Stimulated activated CD8-positive, alpha-beta memory T cell treated with anti-CD3 and anti-CD28 coated beads, Interleukin-7, amount 100 ng/mL, for 24 hours (primary cell): ENCODE measurements at places on chromosomes 5 and 9.

DNA sequence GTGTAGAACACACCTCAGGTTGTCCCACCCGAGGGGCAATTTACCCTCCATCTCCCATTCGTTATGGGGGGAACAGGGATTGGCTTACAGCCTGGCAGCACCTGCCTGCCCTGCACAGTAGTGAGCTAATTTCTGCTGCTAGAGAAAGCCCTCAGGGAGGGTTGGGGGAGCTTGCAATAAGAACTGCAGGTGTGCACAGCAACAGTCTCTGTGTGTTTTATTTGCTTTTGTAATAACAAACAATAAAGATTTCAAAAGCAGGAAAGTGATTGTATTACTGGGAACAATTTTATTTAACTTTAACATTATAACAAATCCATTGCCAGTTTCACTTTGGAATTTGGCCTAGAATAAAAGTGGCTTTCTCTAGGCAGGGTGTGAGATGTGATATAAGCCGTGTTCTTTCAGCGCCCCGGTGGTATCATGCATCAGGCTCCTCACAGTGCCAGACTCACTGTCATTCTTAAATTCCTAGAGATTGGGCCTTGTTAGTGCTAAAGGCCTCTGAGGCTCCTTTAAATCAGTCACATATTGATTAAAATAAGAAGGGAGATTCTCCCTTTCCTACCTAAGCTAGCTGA lies 81.1 kb downstream of the RMI1 start:
- DNase-seq: no peak

DNA sequence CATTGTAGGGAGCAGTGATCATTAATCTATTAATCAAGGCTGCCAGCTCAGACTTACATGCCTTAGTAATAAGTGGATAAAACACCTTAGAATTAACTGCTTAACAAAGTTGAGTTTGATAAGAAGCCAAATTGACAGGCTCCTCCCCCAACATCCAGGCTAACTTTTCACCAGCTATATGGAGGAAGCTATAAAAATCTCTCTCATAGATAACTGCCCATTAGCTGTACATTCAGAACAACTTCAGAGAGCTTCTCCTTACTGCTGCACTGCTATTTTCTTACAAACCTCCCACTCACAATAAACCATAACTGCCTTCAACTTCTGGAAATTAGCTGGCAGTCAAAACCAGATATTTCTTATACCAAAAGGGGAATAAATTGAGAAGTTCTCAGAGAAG lies 364.1 kb downstream of the PRELID2 start:
- DNase-seq: no peak

- no peak for DNase-seq
Observed at GRCh38 chr5:675111-675870, 17.9 kb downstream of the TPPP start.

DNA sequence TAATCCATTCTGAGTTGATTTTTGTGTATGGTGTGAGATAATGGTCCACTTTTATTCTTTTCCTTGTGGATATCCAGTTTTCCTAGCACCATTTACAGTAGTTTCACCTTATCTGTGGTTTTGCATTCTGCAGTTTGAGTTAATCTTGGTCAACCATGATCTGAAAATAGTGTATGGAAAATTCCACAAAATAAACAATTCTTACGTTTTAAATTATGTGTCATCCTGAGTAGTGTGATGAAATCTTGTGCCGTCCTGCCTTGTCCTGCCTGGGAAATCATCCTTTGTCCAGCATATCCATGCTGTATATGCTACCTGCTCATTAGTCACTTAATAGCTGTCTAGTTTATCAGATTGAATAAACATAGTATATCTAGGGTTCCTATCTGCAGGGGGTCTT lies 42.1 kb downstream of the CDC42SE2 start:
- DNase-seq: no peak

DNA sequence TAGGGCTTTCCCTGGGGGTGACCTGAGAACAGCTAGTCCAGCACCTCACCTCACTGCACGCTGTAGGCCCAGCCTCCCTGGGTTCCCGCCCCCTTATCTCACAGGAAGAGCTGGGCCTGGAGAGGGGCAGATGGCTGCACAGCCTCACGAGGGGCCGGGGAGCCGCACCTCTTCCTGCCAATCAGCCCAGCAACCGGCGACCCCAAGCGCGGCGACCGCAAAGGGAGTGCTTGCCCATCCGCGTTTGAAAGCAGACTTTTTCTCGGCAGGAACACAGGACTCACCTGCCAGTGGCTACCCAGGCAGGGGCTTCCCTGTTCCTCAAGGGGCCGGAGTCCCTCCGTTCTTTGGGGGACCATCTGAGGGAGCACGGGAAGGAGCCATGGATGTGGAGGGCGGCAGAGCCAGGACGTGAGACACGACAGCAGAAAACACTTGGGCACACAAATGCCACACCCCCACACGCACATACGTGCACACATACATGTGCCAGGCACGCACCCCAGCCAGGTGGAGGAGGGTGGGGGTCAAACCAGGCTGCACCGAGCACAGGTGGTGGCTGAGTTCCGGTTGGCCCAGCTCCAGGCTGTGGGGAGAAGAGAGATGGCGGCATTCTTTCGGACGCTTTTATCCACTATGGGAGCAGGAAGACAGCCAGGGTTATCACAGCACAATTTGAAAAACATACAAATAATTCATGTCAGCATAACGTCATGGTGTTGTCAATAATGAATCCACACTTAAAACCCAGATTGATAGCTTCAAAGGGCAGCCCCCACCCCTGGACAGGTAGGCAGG lies 11.3 kb downstream of the TMEM250 start:
- DNase-seq: no peak

GRCh38 chr9:124370896-124371582 lies 44.2 kb downstream of the PSMB7 start:
- DNase-seq: no peak

DNA sequence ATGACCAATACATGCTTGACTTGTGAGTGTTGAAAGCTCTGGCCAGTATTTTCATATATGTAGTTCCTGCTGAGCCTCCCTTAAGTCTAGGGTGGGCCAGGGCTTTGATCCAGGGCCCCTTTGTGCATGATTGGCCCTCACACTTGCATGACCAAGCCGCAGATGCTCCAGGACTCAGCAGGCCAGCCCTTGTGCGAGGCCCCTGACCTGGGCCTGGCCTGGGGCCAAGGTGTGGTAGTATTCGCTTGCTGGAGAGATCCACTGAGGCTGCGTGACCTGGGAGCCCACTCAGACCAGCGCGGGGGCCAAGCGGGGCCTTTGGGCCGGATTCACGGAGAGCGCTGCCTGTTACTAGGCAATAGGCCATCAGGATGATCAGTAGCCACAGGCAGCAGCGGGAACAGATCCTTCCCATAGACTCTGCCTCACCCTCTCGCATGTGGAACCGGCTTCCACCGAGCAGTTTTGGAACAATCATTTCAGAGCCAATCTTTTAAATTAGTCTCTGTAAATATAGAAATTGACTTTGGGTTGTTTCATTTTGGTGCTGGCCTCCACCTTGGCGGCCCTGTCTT lies 79.0 kb upstream of the PTCH1 start:
- DNase-seq: no peak

DNA sequence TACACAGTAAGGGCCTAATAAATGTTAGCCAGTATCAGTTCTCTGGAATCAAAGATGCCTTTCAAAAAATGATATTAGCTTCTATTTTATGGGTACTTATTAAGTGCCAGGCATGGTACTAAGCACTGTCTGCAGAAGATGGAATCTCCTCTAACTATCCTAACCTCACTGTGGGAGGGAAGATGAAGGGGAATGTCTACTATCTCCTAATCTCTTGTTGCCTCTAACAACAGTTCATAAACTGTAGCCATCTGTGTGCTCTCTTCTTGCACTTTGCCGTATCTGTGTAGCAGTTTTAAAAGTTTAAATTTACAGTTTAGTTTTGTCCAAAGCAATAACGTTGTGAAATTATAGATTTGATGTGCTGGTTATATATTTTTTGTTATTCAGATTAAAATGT lies 99.6 kb upstream of the CCDC112 start:
- no peak for DNase-seq

- no peak for DNase-seq
Observed at GRCh38 chr9:2262386-2263071, 247.4 kb downstream of the SMARCA2 start.

- no peak for DNase-seq
Observed at GRCh38 chr9:23796209-23796608, 29.8 kb downstream of the ELAVL2 start.

DNA sequence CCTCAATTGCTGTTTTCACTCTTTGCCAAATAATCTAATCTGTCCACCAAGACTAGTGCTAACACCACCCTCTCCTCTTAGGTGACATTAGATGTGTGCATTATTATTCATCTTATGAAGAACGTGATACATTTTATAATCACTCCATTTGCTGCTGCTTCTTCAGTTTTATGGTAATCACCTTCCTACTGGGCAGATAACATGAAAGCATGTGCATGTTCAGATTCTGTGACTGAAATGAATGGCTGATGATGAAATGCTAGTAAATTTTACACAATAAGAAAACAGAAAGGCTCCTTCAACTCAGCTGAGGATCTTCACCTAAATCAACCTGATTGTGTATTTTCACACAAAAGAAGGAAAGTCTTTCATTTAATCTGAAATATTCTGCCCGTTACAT lies 577.6 kb downstream of the CSNK1G3 start:
- DNase-seq: no peak

GRCh38 chr9:99680191-99680590 lies 141.5 kb upstream of the NR4A3 start:
- DNase-seq: no peak

DNA sequence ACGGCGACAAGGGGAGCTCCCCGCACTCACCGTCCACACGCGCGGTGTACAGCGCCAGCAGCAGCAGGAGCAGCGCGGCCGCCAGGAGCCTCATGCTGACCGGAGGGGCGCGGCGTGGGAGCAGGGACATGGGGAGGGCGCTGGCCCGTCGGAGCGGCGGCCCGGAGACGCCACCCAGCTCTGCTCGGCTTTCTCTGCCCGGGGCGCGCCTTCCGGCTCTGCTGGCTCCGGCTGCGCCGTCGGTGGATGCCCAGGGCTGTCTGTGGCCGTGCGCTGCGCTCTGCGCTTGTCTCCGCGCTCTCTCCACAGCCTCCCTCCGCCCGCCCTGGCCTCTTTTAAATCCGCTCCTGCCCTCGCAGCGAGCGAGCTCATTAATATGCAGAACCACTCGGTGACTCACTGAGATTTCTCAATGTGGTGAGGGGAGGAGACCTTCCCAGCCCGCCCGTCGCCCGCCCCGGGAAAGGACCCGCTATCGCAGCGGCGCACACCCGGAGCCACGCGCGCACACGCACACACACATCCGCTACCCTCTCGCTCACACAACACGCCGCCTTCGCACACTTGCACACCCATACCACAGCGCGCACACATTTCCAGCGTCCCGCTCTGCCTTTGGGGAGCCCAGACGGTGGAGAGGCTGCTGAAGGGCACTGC lies at the start of gene CXCL14:
Gene CXCL14 (minus strand): TSS at position 307 of the 657 bp plus-strand sequence. CDS start 213 bp downstream, at position 94.
- no peak for DNase-seq

DNA sequence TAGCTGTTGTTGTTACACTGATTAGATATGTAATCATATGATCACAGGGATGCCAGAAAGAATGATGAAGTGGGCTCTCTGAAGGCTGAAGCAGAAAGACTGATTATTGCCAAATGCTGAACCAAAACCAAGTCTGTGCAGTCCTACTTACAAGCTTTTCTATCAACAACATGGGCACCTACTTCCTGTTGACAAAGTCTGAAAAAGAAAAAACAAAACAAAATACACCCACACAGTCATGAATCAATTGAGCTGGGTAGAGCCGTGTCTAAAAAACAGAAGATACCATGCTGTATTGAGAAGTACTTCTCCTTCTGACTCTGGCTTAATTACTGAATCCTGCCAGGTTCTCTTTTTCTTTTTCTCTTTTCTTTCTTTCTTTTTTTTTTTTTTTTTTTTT lies 363.4 kb downstream of the RAB3C start:
- no peak for DNase-seq

DNA sequence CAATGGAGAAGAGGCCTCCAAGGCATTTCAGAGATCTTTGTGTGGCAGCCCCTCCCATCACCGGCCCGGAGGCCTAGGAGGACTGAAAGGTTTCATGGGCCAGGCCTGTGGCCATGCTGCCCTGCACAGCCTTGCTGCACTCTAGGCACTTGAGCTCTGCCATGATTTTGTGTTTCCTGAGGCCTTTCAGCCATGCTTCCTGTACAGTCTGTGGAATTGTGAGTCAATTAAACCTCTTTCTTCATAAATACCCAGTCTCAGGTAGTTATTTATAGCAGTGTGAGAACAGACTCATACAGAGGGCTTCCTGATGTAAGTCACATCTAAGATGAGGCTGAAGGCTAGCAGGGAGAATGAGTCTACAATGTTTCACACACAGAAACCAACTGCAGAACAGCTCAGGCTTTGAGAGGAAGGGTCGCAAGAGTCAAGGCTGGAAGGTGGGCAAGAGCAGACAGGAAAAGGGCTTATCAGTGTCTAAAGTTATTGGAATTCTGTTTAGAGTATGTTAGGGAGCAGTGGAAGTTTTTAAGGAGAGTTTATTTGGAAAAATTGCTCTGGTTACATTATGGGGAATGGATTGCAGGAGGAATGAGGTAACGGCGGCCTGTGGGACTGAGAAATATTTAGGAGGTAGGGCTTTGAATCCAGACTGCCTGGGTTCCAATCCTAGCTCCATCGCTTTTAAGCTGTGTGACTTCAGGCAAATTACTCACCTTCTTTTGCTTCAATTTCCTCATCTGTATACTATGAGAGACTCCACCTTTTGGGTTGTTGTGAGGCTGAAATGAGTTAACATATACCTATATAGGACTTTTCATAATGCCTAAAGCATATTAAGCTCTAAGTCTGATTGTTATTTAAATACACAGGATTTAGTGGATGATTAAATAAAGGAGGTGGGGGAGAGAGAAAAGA lies 291.2 kb downstream of the CWC27 start:
- no peak for DNase-seq

GRCh38 chr5:171906703-171907590 lies 99.5 kb downstream of the FBXW11 start:
- DNase-seq: no peak

GRCh38 chr5:976849-977751 lies 31.5 kb upstream of the NKD2 start:
- DNase-seq: no peak

DNA sequence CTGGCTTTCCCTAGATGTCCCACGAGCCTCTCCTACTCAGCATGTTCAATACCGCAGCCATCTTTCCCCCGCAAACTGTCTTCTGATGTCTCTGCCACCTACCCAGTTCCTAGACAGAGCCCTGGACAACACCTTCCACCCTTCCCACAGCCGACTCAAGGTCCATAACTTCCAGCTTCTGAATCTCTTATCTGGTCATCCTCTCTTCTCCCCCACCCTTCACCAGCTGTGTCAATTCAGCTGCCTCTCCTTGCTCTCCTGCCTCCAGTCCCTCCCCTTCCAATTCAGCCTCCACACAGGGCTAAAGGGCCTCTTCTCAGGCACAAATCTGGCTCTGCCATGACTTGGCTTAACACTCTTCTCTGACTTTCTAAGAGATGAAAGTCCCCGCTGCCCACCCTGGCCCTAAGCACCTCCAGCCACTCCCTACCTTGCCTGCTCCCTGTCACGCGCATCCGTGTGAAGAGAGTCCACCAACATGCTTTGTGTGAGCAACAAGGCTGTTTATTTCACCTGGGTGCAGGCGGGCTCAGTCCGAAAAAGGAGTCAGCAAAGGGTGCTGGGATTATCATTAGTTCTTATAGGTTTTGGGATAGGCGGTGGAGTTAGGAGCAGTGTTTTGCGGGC lies 25.2 kb downstream of the AQP7 start:
- no peak for DNase-seq

GRCh38 chr5:34750206-34750605 lies 88.8 kb upstream of the TTC23L start:
- no peak for DNase-seq
